ENCODE measurements at places on chromosomes 2 and 18.

- no peak for DNase-seq
Observed at GRCh38 chr2:51344886-51345285, 313.0 kb upstream of the NRXN1 start.

DNA sequence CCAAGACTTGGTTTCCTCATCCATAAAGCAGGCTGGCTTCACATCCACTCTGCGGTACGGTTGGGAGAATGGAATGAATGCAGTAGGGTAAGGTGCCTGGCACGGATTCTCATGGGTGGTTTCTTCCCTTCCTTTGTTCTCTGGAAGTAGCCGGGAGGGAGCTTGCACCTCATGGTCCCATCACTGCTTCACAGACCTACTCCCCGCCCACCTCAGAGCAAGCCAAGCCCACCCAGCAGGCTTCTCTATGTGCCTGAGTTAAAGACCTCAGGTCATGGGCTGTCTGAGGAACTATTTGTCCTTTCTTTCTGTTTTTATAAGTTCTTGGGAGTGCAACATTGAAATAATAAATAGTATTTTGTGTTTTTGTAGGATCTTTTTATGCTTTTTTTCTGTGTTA lies 3.5 kb downstream of the DCDC2C start:
- no peak for DNase-seq

- DNase-seq, result no peak
Observed at GRCh38 chr18:11905613-11906012, 2.5 kb downstream of the MPPE1 start.

GRCh38 chr2:233037078-233037477 lies 4.6 kb downstream of the NEU2 start:
- no peak for DNase-seq

DNA sequence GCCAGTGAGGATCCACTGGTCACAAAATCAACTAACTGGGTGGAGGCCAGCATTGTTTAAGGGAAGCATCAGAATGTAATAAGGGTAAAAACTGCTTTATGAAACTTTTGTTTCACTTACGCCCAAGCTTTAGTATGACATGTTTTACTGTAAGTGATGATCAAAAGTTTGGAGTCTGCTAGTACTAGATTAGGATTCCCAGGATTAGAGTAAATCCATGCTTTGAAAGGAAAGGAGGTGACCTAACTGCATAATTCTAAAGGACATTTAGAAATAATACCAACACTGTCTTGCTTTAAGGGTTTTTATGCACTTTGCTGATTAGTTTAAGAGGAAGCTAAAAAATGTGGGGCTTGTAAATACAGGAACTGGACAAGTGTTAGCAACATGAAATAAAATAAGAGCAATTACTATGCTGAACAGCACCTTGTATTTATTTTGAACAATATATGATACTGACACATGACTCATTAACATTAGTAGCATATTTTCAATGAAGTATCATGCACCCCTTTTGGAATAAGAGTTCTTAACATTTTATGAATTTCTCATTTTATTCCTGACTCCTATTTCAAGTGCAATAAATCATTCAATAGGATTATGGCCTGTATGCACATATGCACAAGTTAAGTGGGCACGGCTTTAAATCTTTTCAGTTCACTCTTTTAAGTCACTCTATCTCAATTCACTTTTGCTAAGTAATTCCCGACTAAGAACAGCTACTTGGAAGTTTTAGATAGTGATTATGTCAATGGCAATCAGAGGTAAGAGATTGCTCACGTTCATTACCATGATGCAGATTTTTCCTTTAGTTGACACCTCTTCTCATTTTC lies 62.5 kb downstream of the STK39 start:
- DNase-seq, result no peak

- DNase-seq, result no peak
Observed at GRCh38 chr2:200012401-200012800, 57.0 kb downstream of the MAIP1 start.

- DNase-seq, result no peak
Observed at GRCh38 chr2:107168141-107168540, 282.2 kb upstream of the ST6GAL2 start.

GRCh38 chr2:82780050-82780449 lies 1679.0 kb downstream of the SUCLG1 start:
- DNase-seq, result no peak

- DNase-seq, result no peak
Observed at GRCh38 chr2:232211743-232212686, 166.5 kb upstream of the ALPP start.

DNA sequence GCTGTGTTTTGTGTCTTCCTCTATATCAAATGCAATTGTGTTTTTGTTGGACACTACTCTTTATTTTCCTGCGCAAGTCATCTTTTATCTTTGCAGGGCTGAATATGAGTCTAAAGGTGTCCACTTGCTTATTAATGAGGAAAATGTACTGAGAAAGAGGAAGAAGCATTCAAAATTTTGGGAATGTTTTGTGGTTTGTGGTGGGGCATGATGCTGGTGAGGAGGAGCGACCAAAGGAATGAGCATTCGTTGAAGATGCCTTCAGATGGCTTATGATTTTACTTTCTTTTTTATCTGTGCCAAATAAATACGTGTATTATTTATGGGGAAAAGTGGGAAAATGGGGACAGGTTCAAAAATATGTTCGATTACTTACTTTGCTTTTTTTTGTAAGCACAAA lies 63.9 kb upstream of the SMIM21 start:
- no peak for DNase-seq

GRCh38 chr2:108942888-108943287 lies 46.1 kb downstream of the EDAR start:
- DNase-seq, result no peak

- no peak for DNase-seq
Observed at GRCh38 chr2:219247678-219248642, 2.7 kb downstream of the STK16 start.

GRCh38 chr18:49733321-49733720 lies 80.0 kb downstream of the ACAA2 start:
- DNase-seq, result no peak

DNA sequence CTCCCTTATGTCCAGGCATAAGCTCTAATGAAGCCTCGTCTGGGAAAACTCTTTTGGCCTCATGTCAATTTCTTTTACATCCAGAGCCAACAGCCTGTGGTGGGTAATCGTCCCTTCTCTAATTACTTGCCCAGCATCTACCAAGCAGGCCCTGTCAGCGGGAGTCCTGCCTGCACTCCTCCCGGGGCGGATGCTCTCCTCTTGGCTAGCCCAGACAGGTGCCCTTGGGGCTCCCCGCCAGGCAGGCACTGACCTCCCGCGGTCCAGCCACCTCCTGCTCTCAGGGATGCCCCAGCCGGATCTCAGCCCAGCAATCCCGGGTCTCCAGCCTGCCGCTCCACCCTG lies 74.2 kb downstream of the NCAPH start:
- no peak for DNase-seq

Data from NCI-H1930 (cell line).